ENCODE measurements at places on chromosomes 1 and 21.
A peak's percentile ranks its signal among the peaks of the same experiment; 100 is the strongest.

DNA sequence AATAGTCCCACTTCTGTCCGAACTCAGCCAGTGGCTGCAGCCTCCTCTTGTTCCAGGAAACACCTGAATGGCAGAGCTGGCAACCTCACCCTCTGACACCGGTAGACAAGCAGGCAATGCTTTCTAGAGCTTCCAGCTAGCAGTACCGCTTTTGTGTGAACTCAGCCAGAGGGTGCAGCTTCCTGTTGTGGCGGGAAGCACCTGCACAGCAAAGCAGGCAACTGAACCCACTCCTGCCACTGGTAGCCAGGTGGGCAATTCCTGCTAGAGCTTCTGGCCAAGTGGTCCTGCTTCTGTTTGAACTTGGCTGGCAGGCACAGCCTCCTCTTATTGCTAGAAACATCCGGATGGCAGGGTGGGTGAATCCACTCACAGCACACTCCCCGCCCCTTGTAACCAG is 40.1 kb upstream of the TMPRSS15 start:
- DNase-seq = no peak

DNA sequence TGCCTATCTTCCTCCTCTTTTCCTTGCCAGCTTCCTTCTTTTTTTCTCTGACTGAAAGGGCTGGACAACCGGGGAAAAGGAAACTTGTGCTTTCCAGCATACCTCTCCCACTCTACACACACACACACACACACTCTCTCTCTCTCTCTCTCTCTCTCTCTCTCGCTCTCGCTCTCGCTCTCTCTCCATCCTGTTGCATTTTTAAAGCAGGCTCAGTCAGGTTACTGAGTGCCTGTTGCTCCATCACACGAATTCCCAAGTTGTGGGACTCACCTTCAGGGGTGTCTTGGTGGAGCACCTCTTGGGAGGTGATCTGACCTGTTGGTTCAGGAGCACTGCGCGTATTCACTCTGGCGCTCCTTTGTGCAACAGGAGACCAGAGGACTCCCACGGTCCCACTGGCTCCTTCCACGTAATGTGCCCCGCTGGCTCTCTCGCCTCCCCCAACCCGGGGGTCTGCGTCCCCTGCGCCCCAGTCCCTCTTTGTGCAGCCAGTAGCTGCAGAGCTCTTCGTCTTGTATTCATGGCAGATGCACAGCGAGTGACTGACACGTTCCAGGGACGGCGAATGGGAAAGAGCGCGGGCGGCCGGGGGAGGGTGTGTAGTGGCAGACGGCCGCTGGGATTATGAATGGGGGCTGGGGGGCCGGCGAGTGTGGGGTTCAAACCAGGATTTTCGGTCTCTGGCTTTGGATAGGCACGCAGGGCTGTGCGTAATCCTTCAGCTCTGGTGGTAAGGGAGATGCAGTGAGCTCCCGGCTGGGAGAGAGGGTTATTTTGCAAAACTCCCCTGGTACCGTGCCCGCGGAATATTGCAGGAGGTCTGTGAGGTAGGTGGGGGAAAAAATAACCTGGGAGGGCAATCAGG is 660 bp upstream of the PDE4B start:
- DNase-seq = no peak

- no peak for DNase-seq
These were observed 68.3 kb upstream of the ST6GALNAC3 start for GRCh38 chr1:76006234-76006633.

DNA sequence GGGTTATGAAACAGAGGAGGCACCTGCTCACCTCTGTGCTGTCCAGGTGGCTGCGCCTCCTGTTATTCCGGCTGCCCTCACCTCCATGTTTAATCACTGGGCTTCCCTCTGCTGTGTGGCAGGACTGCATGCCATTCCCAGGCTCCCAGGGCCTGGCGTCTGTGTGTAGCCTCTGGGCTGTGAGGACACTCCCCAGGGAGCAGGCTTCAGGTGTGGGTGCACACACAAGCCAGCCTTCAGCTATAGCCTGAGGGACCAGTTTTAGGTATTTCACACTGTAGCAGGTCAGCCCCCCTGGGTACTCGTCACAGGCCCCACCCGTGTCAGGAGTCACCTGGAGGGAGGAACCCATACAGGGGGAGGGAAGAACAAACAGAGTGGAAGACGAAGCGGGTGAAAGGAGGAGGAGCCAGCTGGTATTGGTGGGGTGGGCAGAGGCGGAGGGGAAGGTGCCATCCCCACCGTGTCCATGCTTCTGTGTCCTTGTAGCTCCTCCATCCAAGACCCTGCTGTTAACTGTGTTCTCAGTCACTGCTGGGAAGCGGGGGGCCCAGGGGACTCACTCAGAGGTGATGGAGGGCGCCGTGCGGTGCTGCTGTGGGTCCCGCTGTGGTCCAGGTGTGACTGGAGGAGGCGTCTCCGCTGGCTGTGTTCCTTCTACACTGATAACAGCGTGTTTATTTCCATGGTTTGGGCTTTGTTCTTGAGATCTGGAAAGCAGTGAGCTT is 158.6 kb downstream of the PGBD5 start:
- no peak for DNase-seq

DNA sequence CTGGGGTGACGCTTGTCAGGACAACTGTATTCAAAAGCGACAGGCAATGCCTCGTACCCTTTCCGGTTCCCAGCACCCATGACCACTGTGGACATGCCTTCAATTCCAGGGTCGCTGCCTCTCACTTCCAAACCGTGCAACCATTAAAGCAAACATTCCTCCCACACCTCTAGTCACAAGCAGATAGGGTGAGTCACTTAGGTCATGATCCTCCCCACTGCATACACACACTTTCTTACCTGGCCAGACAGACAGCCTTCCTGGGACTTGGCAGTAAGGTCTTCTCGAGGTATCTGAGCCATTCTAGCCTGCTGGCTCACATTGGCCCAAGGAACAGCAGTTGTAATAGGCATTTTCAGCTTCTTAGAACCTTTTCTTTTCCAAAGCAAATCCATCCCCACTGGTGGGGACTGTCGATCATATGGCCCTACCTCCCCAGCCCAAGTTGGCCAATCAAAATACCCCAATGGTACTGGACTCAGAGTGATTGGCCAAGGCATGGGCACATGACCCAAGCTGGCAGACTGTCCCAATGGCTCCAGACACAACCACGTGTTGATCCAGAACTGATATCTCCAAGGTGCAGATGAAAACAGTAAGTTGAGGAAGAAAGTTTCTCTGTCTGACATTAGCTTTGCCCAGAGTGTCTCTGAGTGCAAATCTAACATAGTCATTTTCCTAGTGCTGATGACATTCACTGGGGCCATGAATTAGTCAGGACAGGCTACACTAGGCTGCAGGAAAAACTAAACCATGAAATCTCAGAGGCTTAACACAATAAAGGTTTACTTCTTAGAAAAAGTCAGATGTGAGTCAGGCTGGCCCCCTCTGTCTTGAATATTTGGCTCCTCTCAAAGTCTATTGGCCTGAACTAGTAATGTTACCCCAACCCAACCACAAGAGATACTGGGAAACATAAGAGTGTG is 113.8 kb downstream of the RRAGC start:
- no peak for DNase-seq

GRCh38 chr1:206479183-206480125 is 9.2 kb downstream of the IKBKE start:
- peak; percentile 84 for DNase-seq

DNA sequence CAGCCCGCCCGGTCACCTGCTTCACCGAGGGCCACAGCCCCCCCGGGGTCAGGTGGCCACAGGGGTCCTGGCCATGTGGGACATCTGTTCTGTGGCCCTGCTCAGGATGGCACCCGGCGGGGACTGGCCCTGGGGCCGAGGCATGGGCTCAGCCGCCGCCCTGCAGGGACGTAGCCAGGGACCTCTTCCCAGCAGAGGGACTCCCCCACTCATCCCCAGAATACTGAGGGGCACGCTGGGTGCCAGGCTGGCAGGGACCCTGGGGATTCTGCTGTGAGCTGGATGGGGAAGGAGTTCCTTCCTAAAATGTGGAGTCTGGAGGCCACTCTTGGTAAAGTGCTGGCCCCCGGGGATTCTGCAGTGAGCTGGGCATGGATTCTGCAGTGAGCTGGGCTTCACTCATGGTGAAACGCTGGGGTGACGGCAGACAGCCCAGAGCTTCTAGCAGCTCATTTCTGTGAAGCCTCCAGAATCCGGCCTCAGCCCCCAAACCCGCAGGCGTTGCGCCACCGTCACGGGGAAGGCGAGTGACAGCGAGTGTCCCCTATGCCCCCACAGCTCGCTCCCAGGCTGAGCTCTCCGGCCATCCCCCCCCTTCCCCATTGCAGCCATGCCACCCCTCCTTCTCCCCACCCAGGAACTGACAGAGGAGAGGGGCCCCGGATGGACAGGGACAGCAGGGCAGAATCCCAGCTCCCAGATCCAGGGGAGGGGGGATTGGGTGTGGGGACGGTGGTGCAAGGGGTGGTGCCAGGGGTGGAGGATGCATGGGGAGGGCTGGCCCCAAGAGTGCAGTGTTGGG is 1.4 kb downstream of the ITGB2 start:
- DNase-seq = no peak

GRCh38 chr1:81453971-81454370 is 346.8 kb upstream of the ADGRL2 start:
- no peak for DNase-seq

DNA sequence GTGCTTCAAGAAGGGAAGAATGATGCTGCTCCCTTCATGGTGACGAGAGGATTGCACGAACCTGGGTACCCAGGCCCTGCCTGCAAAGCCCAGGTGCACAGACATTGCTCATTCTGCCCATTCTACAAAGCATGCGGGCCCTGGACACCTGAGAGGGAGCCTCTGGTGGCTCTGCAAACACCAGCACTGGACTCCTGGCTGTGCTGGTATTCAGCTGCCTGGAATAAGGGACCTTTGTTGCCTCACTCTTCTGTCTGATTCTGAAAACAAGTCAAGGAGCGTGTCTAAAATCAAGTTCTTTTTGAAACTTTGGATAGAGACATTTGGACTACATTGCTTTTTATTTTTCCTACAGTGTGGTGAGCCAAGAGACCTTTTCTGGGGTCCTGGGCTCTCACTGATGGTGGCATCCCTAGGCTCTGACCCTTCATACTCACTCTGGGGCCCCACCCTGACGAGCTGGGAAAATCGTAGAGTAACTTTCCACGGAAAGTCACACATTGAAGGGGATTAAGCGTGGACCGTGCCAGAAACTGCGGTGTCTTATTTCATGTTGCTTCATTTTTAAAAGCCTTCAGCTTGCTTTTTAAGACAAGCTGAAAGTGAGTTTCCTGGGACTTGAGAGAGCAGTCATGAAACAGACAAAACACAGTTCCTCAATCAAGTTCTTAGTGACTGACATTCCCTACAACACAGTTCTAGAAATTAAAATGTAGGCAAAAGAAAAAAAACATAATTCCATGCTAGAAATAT is 24.0 kb downstream of the ABCA4 start:
- DNase-seq = no peak

DNA sequence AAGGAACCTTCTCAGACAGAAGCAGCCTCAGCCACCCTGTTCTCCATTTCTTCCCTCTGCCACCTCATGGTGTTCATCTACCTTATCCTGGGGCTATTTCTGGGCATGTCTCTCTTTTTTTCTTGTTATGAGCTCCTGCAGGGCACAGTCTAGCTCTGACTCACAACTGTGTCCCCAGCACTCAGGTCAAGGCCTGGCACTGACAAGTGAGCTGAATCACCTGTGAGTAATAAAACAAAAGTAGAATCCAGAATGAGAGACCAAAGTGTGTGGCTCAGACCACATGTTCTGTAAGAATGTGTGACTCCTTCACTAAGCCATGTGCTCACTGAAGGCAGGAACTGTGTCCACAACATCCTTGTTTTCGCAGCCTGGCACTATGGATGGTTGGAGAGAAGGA is 23.2 kb downstream of the C1orf94 start:
- no peak for DNase-seq

DNA sequence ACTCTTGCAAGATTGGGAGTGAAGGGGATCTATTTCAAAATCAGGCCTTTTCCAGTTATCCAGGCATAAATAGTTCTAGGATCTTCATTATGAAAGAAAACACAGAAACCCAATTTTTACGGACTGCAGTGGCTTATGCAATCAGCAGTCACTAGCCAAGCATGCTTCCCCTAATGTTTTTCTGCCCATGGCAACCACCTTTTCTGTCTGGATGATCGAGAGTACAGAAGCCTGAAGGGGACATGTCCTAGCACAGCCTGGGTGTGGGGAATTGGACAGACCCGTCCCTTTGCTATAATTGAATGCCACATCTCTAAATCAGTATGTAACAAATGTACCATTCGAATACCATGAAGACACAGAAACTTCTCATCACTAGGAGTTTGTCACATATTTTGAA is 29.8 kb upstream of the NCAM2 start:
- no peak for DNase-seq

DNA sequence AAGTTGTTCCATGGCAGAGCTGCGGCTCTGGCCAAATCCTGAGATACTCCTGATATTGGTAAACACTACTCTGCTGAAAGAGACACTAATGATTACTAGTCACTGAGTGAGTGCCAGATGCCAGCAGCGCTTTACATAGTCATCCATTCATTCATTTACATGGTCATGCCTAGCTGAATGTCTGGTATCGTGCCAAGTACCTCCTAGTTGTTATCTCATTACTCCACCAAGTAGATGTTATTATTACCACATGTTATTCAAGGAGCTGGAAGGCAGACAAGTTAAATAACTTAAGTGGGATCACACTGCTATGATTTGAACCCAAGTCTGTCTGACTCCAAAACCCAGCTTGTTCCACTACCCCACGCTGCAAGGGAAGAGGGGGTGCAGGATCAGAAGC is 4.7 kb downstream of the OLFML2B start:
- DNase-seq = no peak

GRCh38 chr1:84834419-84835064 is 58.5 kb downstream of the LPAR3 start:
- DNase-seq = no peak

DNA sequence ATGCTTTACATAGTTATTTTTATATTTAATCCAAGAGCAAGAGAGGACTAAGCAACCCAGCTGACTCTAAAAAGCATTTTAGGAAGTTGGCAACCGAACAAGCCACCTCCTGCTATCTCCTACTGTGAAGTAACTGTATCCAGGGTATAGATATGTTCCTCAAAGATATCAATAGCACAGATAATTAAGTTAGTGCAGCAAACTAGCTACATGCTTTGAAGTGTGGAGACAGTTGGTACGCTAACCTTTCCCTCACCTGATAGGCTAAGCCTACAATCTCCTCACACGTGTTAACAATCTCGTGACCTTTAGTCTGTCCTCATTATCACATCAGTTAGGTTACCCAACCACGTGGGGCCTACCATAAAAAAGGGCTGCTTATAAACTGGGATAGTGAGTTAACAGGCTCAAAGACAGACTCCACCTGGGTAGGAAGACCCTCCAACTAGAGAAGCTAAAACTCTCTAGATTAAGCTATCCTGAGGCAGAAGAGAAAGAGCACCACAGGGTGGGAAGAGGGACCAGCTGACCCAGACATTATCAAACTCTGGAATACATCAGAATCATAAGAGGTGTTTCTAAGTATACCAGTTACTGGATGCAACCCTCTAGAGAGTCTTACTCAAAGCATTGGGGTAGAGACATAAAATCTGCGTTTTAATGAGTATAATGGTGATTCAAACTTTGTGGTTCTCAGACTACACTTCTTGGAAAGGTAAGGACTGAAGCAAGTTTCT is 340.1 kb upstream of the ESRRG start:
- DNase-seq = no peak

GRCh38 chr1:101605878-101606277 is 369.1 kb downstream of the S1PR1 start:
- no peak for DNase-seq

- DNase-seq = no peak
These were observed 126.8 kb downstream of the BEND5 start for GRCh38 chr1:48649880-48650279.
